ENCODE measurements at places on chromosomes 16 and 17. TPM values are rescaled to one million over a fixed set of nuclear protein-coding genes. Genes with fewer than 3 reads are reported as not detected.
A peak's percentile ranks its signal among the peaks of the same experiment; 100 is the strongest.

- peak; percentile 24 for DNase-seq
These were observed 52.6 kb downstream of the ZFHX3 start for GRCh38 chr16:72995151-72995881.

Gene FZD2
- total RNA-seq = 0.22 TPM

DNA sequence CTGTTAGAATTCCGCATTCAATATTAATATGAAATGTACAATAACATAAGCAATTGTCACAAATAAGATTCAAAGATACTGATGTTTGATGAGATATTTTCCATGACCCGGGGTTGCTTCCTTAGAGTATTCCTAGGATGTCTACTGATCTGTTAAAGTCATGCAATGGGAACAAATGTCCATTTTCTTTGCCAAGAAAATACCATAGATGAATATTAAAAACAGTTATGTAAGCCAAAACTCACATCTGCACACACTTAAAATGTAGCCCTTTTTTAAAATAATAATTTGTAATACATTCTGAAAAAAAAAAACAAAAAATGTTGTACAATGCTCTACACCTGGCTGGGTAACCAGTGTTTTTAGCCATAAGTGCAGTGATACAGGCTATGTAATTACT, 259.4 kb upstream of the AXIN2 start:
- no peak for DNase-seq

GRCh38 chr17:77854083-77854758, 104.3 kb upstream of the TNRC6C start:
- no peak for DNase-seq

DNA sequence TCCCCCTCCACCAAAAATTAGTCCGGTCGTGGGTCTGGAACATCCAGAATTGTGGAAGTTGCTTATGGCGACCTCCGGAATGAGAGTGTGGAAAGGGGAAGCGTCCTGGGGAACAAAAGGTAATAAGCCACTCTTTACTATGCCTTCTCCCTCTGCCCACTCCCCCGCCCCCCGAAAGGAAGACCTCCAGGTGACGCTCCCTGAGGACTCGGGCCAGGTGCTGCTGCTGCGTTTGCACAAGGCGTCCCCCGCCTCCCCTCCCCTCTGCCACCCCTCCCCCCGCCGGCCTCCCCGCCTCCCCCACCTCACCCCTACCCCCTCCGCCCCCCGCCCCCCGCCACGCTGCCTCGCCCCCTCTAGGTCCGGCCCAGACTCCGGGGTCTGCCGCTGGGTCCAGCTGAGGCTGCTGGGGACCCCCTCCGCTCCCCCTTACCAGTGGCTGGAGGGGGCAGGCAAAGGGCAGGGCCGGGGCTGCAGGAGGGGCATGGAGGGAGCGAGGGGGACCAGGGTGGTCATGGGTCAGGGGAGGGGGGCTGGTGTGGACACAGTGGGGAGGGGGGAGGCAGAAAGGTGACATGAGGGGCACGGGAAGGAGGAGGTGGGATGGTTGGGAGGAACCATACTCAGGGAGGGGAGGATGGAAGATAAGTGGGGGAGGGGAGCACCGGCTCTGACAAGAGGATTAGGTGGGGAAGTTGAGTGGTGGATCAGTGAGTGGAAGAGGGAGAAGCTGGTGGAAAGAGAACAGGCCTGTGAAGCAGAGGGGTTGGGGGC, 23.6 kb downstream of the ALOX12B start:
- no peak for DNase-seq

GRCh38 chr17:74149597-74150427, 53.7 kb upstream of the RPL38 start:
- DNase-seq = no peak

DNA sequence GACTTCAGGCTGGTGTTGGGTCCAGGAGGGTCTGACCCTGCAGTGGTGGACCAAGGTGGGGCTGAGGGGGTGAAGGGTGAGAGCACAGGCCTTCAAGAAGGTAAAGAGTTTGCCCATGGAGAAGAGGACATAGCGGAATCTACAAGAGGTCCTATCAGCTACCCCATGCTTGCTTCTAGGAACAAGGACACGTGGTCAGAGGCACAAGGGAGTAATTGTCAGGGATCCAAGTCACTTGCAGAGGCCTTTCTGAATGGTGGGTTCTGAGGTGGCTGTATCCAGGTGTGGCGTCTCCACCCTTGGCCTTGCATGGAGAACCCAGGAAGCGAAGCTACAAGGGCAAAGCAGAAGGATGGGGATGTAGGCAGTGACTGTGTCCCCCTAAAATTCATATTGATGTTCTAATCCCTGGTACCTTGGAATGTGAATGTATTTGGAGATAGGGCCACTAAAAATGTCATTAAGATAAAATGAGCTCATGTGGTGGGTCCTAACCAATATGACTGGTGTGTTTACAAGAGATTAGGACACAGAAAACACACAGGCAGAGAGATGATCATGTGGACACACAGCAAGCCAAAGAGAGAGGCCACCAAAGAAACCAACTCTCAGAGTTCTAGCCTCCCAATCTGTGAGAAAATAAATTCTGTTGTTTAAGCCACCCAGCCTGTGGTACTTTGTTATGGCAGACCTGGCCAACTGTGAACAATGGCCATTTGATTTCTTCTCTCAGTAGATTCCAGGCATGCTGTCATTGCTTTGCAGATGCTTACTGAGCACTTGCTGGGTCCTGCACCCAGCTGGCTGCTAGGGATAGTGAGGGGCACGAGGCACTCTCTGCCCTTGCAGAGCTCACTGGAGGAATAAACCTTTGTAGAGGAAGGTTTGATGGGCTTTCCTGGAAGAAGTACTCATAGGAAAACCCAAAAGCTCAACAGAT, 75.8 kb downstream of the UTP18 start:
- DNase-seq = no peak

- DNase-seq = no peak
These were observed 157.3 kb downstream of the VPS53 start for GRCh38 chr17:557371-557770.

DNA sequence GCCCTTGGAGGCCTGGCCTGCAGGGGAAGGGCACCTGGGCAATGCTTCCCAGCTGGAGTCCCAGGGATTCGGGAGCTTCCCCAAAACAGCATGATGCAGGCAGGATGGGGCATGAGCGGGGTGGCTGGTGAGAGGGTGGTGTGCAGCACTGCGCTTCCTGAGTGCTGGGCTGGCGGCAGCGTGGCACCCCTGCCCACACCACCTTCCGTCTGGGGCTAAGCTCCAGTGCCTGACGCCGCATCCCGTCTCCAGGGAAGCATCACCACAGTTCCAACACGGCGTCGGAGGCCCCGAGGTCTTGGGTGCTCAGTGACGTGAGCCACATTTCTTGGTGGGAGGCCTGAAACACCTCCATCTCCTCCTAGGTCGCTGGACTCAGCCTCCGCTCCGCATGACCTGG, 13.8 kb upstream of the MTSS2 start:
- DNase-seq = no peak

DNA sequence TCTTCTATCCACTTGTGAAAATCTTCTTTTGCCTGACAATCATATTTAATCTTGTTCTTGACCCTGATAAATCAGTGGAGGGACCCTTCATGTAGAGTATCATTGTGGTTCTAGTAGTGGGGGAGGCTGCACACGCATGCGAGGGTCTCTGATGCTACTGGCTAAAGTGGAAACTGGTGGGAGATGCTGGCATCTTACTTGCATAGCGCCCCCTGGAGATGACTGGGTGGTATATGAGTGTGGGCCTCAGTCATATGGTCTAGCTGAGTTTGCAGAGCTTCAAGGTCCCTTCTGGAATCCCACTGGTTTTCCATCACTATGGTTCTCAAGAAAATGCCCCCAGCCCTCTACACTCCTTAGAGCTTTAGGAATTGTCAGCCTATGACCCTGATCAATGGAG, 236.4 kb upstream of the AXIN2 start:
- peak; percentile 53 for DNase-seq

- DNase-seq = no peak
These were observed 19.4 kb downstream of the GNA13 start for GRCh38 chr17:65037157-65037556.
